Karpas-422 (cell line): ENCODE measurements at places on chromosomes 12 and 14. TPM values are rescaled to one million over a fixed set of nuclear protein-coding genes. Genes with fewer than 3 reads are reported as not detected.
A peak's percentile ranks its signal among the peaks of the same experiment; 100 is the strongest.

GRCh38 chr14:54877015-54877702 lies 25.5 kb downstream of the GCH1 start:
- DNase-seq = no peak

DNA sequence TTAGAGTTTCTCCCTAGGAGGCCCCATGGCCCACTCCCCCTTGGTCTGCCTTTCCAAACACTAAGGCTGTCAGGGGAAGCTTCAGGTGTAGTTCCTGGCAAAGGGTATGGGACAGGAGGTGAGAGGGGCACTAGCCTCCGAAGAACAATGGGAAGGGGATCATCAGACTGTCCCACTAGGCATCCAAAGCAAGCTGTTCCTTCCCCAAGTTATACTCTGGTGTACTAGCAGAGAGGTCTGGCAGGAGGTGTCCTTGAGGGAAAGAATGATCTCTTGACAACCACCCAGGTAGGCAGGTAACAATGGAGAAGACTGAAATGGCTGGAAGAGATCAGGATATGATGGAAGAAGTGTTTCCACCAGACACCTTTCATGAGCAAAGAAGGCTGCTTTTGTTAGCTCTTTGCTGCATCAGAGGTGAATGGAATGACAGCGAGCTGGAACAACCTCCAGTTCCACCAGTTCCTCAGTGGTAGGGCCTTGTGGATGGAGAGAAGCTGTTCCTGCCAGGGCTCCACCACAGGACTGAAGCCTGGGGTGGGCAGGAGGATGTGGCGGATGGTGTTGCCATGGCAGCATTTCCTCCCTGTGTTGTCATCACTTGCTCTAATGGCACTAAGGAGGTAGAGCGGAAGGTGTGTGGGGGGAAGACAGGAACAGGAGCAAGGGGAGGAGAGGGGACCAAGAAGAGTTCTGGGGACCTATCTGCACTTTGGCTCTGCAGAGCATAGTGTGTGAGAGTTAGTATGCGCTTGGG lies 2.3 kb upstream of the AGAP2 start:
- peak; percentile 88 for DNase-seq

GRCh38 chr12:120249875-120250795 lies 15.4 kb downstream of the PXN start:
- DNase-seq = peak; percentile 62

- DNase-seq = no peak
Measured at GRCh38 chr12:3273409-3273853, 196.3 kb downstream of the TSPAN9 start.

GRCh38 chr12:131557078-131557709 lies 153.7 kb upstream of the SFSWAP start:
- no peak for DNase-seq

GRCh38 chr12:55448825-55449224 lies 4.9 kb downstream of the OR6C2 start:
- DNase-seq = no peak

GRCh38 chr12:109949089-109949488 lies 47.1 kb downstream of the GIT2 start:
- no peak for DNase-seq

DNA sequence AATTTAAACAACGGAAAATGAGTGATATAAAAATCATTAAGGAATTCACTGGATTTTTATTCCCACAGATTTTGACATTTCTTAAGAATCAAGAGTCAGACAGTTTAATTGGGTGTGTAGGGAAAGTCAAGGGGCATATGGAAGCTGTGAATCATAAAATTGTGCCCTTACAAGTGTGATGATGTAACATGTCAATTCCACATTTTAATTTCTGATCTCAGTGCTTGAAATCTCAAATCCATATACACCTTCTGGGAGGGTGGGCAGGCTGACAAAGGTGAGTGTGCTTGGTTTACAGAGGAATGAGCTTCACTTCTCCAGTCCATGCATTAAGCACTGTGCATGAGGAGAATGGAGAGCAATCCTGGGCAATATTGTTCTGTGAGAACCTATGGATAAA lies 1.0 kb upstream of the KRT6A start:
- no peak for DNase-seq

Gene FOXG1
- not detected in 2 replicates for total RNA-seq

Gene LTBR
- total RNA-seq = not detected in 2 replicates

Gene PPFIA2
- total RNA-seq = not detected in 2 replicates
